ENCODE measurements at places on chromosomes 4 and X.

DNA sequence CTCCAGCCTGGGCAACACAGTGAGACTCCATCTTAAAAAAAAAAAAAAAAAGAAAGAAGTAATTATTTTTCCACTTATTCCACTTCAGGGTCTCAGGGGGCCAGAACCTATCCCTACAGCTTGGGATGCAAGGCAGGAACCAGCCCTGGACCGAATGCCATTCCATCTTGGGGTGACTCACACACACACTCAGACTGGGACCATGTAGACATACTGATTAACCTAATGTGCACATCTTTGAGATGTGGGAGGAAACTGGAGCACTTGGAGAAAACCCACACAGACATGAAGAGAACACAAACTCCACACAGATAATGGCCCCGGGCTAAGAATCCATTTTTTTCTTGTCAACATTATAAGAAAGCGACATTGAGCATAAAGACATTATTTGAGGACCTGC is 132.5 kb downstream of the PTTG2 start:
- DNase-seq: no peak

DNA sequence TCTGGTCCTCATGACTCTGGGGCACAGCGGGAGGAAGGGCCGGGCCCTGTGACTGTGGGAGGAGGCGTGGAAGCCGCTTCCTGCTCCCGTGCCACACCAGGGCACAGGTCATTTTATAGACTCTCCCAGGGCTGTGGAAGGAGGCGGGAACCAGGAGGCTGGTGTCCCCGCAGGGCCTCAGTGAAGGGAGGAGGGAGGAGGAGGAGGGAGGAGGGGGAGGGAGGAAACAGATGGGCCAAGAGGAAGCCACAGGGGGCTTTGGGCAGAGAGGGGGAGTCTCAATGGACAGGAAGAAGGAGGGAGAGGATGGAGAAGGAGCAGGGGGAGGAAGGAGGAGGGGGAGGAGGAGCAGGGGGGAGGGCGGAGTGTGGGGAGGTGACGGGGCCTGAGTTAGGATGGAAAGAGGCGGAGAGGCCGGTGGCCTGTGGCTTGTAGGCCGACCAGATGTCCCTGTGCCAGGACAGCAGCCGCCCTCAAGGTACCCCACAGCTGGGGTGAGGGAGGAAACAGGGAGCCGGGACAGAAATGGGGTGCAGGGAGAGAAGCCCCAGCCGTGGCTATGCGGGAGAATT is 6.2 kb upstream of the PLCXD1 start:
- DNase-seq: no peak

GRCh38 chr4:167893531-167893930 is 198.8 kb upstream of the ANXA10 start:
- DNase-seq: no peak

DNA sequence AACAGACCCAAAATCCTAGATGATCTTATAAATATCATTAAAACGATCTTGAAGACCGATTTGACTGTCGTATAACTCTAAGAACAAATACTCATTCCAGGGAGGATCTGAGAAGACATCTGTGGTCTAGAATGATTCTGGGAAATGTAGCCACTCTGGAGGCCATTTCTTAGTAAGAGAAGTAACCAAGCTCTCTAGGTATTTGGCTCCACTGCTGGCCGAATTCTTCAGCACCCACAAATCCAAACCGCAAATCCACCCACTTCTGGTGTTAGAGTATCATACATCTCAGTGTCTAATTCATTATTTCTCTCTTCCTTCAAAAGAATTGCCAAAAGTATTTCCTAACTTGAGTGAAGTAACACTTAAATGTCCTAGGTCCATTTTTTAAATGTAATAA is 23.9 kb downstream of the KLHL5 start:
- no peak for DNase-seq

- DNase-seq: no peak
Measured at GRCh38 chrX:46683048-46683447, 75.9 kb downstream of the SLC9A7 start.

- no peak for DNase-seq
Measured at GRCh38 chr4:187158003-187158402, 434.3 kb upstream of the FAT1 start.

DNA sequence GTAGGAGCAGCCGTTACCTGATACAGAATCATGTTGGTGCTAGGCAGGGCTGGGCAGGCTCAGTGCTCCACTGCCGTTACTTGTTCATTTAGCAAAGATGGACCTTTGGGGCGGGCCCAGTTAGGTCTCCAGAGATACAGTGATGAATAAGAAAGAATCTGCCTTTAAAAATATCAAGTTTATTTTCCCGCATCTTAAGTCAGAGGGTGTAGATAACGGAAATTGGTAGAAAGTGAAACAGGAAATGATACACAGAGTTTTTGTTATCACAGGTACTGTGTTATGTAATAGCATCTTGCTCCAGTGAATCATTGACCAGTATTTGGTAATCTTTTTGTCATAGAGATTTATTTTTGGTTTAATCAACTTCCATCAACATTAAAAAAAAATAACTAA is 5.5 kb downstream of the TMEM131L start:
- DNase-seq: peak; percentile 6

GRCh38 chrX:42973321-42973720 is 195.4 kb upstream of the PPP1R2C start:
- DNase-seq: no peak

DNA sequence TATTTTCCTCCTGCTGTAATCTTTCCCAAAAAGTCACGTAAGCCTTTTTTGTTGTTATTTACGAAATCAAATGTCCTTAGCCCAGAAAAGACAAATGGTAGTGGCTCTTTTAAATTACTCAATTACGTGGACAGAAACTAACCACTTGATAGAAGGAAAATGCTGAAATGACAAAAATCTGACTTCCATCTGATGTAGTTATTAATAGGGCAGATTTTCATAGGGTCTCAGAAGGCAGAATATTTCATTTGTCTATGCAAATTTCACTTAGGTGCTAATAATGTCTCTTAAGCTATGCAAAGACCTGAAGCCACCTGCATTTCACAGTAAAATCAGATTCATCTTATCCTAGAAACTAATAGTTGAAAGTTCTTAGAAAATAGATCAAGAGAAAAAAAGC is 295.7 kb downstream of the TMA16 start:
- no peak for DNase-seq

DNA sequence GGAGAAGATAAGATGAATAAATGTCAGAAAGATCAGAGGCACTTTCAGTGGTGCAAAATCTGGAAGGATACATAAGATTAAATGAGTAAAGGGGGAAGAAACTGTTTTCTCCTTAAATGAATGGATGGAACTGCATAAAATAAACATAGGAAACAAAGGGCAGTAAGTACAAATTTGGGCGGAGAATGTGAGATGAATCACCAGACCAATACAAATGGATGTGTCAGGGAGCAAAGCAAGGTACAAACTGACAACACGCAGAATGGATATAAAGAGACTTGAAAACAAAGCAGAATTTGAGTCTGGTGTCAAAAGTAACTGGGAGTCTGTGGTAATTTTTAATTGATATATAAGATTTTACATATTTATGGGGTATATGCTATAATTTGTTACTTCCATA is 175.3 kb upstream of the PCDH18 start:
- DNase-seq: no peak

DNA sequence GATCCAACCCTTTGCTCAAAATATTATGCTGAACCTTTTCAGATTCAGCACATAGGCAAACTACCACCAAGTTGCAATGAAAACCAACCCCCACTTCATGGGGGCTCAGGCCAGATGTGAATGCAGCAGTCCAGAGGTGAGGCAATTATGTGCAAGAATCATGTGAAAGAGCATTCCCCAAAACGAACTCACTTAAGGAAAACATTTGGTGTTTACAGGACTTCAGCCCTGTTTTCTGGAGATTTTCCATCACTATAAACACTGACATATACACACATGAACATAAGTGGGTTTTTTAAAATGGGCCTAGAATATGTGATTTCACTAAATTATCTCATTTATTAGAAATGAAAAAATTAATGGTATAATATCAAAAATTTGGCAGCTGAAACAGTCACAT is 31.5 kb downstream of the BMP3 start:
- DNase-seq: no peak

DNA sequence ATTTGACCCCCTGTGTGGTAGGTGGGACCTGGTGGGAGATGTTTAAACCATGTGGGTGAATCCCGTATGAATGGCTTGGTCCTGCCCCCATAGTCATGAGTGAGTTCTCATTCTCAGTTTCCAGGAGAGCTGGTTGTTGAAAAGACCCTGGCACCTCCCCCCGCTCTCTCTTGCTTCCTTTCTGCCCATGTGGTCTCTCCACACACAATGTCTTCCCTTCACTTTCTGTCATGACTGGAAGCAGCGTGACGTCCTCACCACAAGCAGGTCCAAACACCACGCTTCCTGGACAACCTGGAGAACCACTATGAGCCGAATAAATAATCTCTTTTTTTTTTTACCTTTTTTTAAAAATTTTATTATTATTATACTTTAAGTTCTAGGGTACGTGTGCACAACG is 3.5 kb upstream of the CSF2RA start:
- no peak for DNase-seq

DNA sequence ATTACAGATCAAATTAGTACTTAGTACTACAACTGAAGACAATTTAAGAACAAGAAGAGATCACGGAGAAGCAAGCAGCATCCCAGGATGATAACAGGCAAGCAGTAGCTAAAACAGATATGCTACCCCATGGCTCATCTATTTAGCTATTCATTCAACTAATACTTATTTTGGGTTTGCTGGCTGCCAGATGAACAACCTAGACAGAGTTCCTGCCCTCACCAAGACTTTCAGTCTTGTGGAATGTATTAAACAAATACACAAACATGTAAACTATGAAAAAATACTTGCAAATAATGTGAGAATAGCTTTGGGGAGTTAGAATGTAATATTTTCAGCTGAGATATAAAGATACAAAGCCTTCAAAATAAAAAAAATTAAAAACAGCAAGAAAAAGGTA is 2.4 kb upstream of the CORIN start:
- no peak for DNase-seq

DNA sequence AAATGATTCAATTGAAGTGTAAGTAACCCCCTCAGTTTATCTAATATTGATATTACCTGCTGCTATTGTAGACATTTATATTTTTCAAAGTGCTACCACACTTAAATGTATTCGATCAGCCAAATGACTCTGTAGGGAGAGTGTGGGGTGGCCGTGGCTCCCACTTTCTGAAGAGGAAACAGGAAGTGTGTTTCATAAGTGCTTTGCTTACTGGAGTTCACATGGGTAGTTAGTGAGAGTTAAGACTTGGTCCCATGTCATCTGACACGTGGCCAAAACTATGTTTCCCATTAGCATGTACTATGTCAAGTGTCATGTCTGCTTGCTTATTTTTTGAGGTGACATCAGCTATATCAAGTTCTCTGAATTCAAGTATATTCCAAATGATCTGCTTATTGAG is 308.1 kb upstream of the GATB start:
- DNase-seq: no peak

- no peak for DNase-seq
Measured at GRCh38 chr4:152273343-152273742, 262.5 kb downstream of the FBXW7 start.

- no peak for DNase-seq
Measured at GRCh38 chr4:83328521-83329187, 6.0 kb downstream of the HPSE start.

- DNase-seq: no peak
Measured at GRCh38 chrX:103396186-103396585, 19.8 kb downstream of the BEX3 start.

GRCh38 chr4:174037049-174037448 is 246.4 kb downstream of the FBXO8 start:
- no peak for DNase-seq

GRCh38 chrX:2224161-2224560 is 276.6 kb downstream of the DHRSX start:
- DNase-seq: no peak

DNA sequence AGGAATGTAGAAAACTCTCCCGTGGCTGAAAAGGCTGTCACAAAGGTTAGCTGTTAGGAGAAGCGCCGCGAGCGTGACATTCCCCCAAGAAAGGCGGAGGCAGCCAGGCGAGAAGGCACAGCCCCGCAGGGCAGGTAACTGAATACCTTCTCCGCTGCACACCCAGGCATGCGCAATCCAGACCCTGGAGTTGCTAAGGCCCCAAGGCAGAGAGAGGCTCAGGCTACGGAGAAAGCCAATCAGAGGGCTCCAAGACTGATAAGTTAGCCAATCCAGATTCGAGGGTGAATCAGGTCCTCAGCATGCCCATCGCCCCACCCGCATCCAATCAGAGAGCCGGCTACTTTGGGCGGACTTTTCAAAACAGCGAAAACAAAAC is 485 bp upstream of the CCNG2 start:
- peak; percentile 89 for DNase-seq

DNA sequence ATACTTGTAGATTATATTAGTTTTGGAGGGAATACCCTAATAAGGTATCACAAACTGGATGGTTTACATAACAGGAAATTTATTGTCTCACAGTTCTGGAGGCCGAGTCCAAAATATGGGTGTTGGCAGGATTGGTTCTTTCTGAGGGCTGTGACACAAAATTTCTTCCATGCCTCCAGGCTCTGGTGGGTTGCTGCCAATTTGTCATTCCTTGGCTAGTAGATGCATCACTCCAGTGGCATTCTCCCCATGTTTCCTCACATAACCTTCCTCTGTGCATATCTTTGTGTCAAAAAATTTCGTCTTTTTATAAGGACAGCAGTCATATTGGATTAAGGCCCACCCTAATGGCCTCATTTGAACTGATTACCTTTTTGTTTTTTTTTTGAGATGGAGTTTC is 49.3 kb downstream of the APELA start:
- DNase-seq: no peak

GRCh38 chrX:11406109-11406765 is 113.0 kb downstream of the AMELX start:
- DNase-seq: no peak

GRCh38 chrX:133666256-133666655 is 251.0 kb upstream of the GPC4 start:
- DNase-seq: no peak

- DNase-seq: no peak
Measured at GRCh38 chr4:127598656-127599055, 34.1 kb upstream of the INTU start.

GRCh38 chr4:791898-792625 is 33.9 kb downstream of the CPLX1 start:
- no peak for DNase-seq

DNA sequence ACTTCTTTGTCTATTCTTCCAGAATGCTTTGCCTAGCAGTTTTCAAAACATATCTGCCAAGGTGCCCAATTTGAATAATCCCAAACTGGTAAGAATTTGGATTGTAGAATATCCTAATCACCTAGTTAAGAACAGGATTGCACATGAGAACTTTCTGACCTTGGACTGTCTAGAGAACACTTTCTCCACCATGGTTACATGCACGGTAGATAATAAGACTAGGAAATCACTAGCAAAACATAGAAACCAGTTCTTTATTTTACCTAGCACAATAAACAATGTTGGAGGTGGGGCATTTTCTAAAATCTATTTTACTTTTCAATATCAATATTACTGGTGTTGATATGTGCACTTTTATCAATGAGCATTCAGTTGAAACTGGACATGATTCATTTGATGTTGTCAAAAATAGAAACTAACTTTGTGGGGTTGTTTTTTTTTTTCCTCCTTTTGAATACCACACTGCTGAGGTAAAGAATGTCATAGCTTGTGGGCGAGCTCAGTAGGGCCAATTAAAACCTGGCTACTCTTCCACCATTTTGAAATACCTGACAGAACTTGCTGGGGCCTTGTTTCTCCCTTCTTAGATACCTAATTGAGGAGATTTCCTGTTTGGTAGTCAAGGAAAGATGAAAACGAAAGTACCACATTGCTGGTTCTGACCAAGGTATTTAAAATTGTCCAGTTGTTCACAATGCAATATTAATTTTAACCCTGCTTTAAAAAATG is 10.4 kb downstream of the MID1IP1 start:
- DNase-seq: no peak
